Left ventricle myocardium superior (tissue), 1 donor: ENCODE measurements at places on chromosomes 11 and 22.

DNA sequence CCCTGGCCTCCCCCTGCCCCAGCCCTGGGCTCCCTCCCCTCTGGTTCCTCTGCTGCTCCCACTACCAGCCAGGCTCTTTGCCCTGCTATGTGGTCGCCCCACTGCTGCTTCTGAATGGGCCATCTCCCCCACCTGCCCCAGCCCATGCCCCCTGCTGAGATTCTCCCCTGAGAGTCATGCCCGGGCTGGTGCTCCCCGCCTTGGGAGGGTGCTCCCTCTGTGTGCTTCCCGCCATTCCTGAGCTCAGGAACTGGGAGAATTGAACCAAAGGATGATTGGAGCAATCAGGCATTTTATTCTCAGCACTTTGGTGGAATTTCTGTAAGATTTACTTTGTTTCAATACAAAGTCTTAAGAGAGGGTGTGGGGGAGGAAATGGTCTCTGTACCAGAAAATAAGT is 6.8 kb downstream of the APOBEC3D start:
- DNase-seq, result no peak

DNA sequence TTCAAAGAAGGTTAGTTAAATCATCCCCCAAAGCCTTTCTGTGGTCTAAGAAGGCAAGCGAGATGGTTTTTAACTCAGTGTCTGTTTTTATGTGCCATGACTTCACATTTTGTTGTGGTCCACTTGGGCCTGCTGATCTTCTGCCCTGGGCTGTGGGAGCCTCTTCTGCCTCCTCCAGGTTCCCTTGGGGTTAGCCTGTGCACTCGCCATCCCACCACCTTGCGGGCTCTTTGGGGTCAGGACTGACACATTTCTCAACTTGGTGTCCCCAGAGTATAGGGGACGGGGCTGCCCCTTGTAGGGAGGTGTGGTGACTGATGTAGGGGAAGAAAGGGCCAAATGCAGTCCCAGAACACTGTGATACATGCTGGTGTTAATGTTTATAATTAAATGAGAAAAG is 207.0 kb downstream of the TBC1D22A start:
- no peak for DNase-seq

DNA sequence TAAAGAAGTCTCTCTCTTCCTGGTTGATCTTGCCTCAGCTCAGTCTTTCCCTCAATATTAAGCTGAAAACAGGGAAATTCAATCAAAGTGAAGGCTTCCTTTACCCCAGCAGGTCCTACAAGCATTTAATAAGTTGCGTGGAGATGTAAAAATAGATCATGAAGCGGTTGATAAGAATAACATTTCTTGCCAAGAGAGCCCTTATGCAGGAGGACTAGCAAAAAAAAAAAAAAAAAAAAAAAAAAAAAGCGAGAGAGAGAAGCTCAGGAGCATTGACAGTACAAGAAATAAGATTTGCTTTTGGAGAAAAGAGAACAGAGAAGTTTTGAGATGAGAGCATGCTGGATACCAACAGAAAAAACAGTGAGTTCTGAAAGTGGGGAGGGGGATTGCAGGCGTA is 112.2 kb upstream of the CLMP start:
- no peak for DNase-seq

DNA sequence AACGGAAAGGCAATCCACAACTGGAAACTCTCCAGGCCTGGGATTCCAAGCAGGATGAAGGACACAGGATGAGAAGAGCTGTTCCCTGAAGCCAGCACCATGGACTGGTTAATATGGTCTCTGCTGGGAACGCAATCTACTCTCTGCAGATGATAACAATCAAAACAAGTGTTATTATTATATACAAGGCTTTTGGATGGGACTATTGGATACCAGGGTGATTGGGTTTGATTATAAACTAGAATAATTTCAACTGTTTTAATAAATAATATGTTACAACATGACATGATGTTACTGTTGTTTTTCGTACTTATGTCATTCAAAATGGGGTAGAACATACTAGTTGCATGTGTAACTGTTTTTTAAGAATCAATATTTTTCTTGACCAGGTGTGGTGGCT is at the start of gene OR52R1:
OR52R1 (minus strand) TSS at position 101 of the 400 bp plus-strand sequence; CDS start at position 101, 0 bp downstream.
- no peak for DNase-seq

DNA sequence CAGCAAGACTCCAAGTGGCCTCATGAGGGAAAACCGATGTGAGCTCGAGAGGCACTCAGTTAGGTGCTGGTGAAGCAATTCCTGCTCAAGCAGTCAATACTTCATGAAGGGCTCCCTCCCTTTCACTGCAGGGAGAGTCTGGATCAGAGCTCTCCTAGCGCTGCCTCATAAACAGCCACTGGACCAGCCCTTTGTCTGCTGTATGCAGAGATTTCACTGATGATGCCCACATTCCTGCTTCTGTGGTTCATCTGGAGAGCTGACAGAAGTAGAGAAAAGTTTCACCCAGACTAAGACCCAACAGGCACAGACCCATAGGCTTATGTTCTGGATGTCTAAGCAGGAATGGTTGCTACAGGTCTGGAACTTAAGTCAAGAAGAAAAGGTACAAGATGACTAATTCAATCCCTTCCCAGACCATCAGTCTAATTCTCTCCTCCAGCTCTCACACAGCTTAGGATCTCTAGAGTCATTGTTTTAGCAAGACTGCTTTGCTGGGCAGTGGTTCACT is 4.0 kb downstream of the UCP2 start:
- DNase-seq, result no peak

DNA sequence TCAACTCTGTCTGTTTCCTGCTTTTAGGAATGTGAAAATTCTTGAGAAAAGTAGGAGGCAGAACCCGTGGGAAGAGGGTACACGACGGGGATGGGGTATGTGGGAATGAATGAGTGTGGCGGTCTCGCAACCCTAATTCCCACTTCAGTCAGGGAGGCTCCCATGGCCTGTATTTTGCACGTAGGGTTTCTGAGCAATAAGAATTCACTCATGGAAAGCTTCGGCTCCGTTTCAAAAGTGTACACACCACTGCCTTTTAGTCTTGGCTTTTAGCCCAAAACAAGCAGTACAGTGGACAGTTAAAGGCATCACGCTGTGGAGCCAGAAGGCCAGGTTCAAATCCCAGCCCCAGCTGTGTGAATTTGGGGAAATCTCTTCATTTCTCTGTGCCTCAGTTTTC is 116.7 kb downstream of the MN1 start:
- no peak for DNase-seq
